ENCODE measurements at places on chromosomes 7 and 10.

GRCh38 chr10:78844960-78845607 lies 223.7 kb upstream of the ZMIZ1 start:
- no peak for DNase-seq

DNA sequence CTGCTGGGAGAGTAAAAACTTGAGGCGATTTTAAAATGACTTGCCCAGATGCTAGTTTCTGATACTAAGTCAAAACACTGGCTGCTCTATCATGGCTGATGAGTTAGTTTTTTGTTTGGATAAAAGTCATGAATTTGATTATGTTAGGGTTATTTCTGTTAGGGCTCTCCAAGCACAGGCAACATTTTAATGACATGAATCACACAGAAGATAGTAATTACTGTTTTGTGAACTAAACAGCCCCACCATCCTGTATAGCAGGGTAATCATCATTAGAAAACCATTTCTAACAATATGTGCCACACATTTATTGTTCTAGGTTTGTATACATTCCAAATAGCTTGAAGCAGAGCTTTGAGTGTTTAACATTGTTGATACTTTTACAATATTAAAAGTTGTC lies 750.3 kb downstream of the ANKRD7 start:
- no peak for DNase-seq

DNA sequence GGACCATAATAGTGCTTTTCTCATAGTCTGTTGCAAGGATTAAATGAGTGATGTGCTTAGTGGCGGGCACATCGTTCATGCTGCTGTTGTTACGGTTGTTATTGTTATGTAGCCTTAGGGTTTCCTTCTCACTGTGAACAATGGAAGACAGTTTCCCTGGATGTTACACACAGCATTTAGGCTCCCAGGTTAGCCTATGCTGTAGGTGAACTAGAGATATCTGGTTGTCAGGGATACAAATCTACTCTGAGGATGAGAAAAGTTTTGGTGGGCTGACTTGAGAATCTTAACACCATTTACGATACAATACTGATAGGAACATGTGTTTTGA lies 14.7 kb downstream of the SH3PXD2A start:
- no peak for DNase-seq

DNA sequence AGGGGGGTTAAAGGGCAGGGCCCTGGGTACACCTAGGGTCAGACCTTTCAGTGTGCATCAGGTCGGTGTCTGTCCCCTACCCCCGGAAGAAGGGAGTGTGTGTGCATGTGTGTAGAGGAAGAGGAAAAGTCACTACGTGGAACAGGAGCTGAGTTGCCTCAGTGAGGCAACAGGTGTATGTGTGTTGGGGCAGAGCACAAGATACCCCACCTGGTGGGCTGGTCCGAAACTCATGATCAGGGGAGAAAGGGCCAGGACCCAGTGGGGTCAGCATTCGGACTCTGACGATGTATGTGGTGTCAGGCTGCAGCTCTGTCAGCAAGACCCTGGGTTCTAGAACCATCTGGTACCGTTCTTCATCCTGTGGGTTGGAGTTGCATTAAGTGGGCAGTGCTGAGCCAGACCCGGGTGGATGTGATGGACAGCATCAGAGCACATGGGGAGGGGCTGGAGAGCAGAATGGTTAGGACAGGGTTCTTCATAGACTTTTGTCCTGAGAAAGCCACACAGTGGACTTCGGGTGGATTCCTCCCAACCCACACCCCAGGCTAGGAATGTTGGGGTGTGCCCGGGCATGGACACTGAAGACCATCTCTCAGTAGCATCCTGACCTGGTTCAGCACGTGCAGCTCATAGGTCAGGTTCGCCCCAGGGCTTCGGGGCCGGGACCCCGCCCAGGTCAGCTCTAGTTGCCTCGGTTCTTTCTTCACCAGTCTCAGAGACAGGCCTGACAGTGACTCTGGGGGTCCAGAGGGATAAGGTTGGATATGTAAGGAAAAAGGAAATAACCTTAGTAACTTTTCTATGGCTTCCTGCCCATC lies 10.7 kb downstream of the EPHA1 start:
- no peak for DNase-seq

- peak; percentile 92 for DNase-seq
Measured at GRCh38 chr10:43396928-43397624, 11.9 kb downstream of the HNRNPF start.

- DNase-seq = no peak
Measured at GRCh38 chr7:158543840-158544239, 43.8 kb downstream of the PTPRN2 start.

- DNase-seq = no peak
Measured at GRCh38 chr10:88455831-88456230, 127.3 kb downstream of the RNLS start.

DNA sequence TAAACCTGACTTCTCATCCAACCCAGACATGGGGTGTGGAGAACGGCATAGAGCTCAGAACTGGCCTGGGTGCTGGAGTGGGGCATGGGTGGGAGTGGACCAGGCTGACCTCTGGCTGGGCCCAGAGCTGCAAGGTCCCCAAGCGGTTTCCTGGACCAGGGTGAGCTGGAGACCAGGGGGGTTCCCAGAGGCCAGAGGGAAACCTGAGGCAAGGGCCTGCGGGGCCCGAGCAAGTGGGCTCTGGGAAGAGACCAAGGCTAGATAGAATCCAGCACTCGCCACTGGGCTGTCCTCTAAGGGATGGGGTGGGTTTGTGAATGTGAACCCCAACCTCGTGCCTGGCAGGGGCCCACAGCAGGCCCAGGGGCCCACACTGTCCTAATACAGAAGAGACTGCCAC lies 39.4 kb upstream of the RET start:
- no peak for DNase-seq

DNA sequence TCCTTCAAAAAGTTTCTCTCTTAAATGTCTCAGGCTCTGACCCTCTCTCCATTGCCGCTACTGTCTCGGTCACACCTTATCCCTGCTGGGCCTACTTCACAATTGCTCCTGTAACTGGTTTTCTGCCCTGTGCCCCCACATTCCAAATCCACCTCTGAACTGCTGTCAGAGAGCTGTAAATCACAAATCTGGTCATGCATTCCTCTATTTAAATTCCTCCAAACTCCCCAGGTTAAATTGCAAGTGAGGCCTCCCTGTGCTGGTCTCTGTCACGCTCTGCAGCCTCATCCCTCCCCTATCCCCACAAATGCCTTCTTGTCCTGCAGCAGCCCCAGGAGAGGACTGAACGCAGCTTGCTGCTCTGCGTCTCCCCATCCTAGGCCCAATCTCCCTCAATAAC lies 40.4 kb upstream of the CDCA7L start:
- no peak for DNase-seq

GRCh38 chr10:109774121-109774440 lies 149.2 kb downstream of the XPNPEP1 start:
- DNase-seq = no peak

DNA sequence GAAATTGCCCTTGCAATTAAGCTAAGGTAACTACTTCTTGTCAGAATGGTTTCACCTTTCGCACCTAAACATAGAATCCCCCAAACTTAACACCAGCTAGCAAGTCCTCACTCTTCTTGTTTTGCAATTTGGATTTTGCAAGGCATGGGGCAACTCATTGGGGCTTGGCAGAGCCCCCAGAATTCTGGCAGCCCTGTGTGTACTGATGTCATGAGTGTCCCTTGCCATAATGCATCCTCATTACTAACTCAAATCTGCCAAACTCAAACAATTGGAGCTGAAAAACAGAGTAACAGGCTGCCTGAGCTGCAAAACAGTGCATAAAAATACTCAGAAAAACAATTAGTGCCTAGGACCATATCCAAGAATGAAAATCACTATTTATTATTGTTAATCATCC lies 7.9 kb upstream of the XPNPEP1 start:
- DNase-seq = no peak

All from activated T-cell treated with anti-CD3 and anti-CD28 coated beads, Interleukin-2, amount 50 U/mL, for 48 hours (primary cell).